ENCODE measurements at places on chromosomes 7 and 10.

- DNase-seq: no peak
These were observed 55.0 kb downstream of the PODXL start for GRCh38 chr7:131501422-131501821.

- no peak for DNase-seq
These were observed 73.7 kb upstream of the CAMK2B start for GRCh38 chr7:44398953-44399574.

DNA sequence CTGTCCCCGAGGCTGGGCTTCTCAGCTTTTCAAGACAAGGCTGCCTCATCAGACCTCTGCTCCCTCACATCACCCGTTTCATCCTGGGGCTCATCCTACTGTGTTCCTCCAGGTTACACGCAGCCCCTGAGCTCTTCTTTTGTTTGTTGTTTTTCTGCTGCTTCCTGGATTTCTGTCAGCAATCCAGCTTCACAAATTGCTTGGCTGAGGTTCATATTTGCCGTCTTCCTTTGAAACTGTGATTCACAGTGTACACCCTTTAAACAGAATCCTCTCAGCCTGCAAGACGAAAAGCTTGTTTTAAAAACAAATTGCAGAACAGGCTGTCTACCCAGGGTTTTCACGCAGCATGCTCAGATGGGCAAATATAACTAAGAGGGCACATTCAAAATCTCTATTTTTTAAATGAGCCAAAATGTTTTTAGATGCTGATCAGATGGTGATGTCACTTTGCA is 39.1 kb upstream of the PARD3 start:
- DNase-seq: no peak

GRCh38 chr10:27794157-27794556 is 48.5 kb upstream of the MKX start:
- peak; percentile 5 for DNase-seq

- DNase-seq: no peak
These were observed 149.1 kb upstream of the ADO start for GRCh38 chr10:62655337-62655994.

- no peak for DNase-seq
These were observed 460.3 kb upstream of the ADARB2 start for GRCh38 chr10:2197663-2198062.

- DNase-seq: no peak
These were observed 417 bp downstream of the RFC2 start for GRCh38 chr7:74253835-74254128.

- no peak for DNase-seq
These were observed 407.5 kb upstream of the AUTS2 start for GRCh38 chr7:69190763-69191162.

- DNase-seq: no peak
These were observed 144.6 kb downstream of the TPK1 start for GRCh38 chr7:144691240-144691639.

- DNase-seq: no peak
These were observed 53.9 kb upstream of the SH2B2 start for GRCh38 chr7:102232611-102233286.

DNA sequence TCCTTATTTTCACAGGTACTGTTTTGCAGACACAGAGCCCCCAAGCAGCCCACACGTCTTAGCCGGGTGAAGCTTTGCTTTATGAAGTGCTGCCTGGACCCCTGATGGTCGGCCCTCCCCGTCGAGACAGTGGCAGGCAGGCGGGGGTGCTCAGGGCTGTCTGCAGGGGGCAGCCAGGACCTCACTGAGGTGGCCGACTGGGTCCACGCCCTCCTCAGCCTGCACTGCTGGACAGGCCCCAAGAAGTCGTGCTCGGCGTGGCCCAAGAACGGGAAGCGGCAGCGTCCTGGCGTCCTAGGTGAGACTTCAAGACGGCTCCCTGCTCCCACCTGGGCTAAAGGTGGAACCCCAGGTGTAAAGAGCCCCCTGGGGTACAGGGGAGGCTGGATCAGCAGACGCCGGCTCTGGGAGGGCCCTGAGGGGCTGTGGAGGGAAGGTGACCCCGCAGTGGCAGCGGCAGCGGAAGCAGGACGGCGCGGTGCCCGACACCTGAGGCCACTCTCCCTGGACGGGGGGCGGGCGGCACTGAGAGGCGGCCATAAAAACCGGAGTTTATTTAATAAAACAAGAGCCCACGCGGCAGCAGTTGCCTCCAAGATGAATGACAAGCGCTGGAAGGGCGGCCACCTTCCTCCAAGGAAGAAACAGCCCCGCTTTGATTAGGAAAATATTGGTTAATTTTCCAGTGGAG is 179.4 kb downstream of the ELFN1 start:
- DNase-seq: peak; percentile 12

DNA sequence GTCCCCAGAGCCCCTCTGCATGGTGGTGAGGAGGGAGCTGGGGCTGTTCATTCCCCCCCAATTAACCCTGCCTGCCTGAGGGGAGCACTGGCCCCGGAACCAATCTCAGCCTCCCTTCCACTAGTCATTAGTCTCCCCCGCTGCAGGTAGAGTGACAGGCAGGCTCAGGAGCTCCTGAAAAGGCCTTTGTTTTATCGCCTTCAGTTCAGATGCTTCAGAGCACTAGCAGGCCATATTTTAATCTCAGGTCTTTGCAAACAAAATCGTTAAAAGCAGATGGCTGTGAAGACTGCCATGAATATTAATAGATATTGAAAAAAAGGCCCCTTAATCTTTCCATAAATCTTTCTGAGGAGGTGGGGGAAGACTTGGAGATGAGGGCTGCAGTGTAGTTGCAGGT is 250.7 kb downstream of the RPS24 start:
- DNase-seq: no peak

GRCh38 chr7:15685358-15686294 is 857 bp downstream of the MEOX2 start:
- peak; percentile 56 for DNase-seq

GRCh38 chr10:73459683-73460314 is 26.4 kb upstream of the MSS51 start:
- no peak for DNase-seq

- DNase-seq: no peak
These were observed 166.4 kb downstream of the PPP1R17 start for GRCh38 chr7:31853380-31853779.

DNA sequence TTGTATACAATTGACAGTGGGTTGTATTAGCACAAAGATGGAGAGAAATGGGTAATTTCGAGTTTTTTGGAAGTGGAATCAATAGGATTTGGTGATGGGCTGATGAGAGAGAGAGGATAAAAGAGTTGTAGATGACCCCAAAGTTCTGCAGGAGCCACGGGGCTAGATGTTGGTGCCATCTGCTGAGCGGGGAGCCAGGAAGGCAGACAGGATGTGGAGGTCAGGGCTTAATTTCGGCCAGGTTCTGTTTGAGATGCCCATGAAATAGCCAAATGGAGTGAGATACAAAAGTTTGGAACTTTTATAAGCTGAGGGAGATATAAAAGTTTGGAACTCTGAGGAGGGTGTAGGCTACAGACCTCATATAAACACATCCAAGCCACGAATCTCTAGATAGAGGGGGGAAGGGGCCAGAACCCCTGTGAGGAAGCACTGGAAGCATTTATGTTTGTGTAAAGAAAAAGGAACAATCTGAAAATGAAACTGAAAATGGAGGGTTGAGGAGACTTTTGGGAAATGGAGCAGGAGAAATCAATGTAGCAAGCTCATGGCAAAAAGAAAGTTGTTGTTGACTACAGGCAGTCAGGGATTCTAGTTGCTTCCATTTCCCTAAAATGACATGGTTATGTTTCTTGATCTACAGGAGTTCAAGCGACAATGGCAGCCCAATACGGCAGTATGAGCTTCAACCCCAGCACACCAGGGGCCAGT is 2.2 kb downstream of the GIMAP4 start:
- DNase-seq: no peak

DNA sequence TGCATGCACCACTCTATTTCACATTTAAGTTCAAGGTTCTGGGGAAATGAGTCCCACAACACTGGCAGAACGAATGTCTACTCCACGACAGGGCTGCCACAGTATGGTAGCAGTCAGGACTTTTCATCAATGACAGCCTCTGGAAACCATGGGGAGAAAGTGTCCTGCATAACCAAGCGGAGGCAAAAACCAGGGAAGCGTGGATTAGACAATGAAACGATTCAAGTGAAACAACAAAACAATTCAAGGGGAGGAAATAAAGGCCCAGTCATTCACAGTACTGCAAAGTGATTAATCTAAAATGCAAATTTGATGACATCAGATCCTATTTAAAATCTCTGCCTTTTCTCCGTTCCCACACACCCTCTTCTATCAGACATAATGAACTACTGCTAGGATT is 168.2 kb downstream of the DPY19L1 start:
- no peak for DNase-seq

DNA sequence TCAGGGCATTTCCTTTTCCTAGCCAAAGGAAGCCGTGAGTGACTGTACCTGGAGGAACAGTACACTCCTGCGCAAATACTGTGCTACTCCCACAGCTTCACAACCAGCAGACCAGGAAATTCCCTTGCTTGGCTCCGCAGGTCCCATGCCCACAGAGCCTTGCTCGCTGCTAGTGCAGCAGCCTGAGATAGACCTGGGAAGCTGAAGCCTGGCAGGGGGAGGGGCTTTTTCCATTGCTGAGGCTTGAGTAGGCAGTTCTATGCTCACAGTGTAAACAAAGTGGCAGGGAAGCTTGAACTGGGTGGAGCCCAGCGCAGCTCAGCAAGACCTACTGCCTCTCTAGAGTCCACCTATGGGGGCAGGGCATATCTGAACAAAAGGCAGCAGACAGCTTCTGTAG is 291.2 kb downstream of the HGF start:
- no peak for DNase-seq

- DNase-seq: no peak
These were observed 15.5 kb upstream of the ANK3 start for GRCh38 chr10:60405172-60405571.

DNA sequence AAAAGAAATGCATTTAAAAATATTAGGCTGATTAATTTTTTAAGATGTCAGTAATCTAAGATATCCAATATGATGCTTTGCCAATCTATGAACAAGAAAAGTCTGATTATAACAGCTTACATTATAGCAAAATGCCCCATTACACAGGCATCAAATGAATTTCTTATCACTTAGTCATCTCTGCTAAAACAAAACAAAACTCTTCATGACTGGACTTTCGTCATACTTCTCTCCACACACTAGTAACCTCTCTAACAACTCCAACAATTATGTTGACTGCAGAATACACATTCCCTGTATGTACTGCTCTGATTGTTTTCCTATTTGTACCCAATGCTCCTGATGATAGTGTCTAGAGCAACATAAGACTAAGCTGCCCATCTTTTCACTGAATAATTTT is 3.8 kb upstream of the MKI67 start:
- DNase-seq: no peak

DNA sequence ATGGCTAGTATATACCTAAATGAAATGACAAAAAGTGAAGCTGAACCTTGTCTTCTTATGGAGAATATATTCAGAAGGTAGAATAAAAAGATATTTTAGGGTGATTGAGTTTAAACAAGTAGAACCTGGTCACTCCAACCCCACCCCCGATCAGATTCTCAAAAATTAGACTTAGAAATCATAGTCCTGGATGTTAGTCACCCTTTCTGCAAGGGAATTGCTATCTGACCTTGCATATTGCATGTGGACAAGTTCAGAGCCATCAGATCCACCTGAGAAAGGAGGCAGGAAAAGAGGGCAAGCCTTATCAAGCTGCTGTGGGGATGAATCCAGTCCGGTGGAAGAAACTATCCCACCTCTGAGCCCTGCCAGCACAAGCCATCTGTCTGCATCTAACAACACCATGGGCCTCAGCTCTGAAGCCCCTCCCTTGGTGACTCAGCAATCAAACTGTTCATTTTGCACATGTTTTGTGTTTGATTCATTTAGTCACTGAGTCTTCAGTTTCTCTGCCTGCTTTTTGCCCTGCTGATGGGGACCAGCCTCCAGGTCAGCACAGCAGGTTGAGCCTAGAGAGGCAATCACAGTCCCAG is 727.3 kb downstream of the AUTS2 start:
- DNase-seq: no peak

DNA sequence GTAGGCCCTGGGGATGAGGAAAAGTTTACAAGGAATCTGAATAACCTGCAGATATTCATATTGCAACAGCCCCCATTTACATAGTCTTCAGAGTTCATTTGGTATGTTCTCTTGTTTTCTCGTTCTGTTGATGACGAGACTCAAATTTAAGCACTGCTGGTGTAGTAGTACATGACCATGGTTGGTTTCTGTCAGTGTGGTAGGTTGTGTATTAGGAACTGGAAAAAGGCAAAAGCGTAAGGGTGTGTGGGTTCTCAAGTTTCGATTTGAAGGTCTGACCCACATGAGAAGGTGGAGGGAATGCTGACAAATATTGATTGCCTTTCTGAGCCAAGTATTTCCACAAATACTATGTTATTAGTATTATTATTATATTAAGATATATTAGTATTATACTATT is 151.7 kb downstream of the AUTS2 start:
- DNase-seq: no peak

- DNase-seq: no peak
These were observed 198.1 kb downstream of the ZNF438 start for GRCh38 chr10:30833628-30833970.

DNA sequence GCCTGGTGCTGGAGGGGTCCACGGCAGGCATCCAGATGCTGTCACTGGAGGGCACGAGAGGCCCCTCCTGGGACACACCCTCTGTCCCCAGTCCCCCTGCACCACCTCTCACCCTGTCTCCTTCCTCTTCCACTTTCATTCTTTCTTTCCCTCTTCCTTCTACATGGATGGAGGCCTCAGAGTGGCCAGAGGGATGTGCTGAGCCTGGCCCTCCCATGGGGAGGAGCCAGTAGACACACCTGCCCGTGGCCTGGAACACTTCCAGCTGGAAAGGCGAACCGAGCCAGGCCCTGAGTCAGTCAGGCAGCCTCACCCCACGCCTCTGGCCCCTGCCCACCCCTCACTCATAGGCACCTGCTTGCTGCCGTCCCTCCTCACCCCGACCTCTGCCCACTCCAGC is 55.9 kb upstream of the MXI1 start:
- peak; percentile 22 for DNase-seq

- no peak for DNase-seq
These were observed 14.8 kb downstream of the TSPAN12 start for GRCh38 chr7:120843109-120843508.

DNA sequence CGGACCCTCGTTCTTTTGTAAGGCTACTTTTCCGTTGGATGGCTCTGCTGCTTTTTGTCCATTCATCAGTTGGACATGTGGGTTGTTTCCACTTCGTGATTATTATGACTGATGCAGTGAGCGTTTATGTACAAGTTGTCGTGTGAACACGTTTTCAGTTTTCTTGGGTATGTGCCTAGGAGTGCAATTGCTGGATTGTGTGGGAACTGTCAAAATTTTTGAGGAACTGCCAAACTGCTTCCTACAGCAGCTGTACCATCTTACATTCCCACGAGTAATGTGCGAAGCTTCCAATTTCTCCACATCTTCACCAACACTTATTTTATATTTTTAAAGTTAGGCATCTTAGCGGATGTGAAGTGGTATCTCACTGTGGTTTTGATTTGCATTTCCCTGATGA is 10.4 kb downstream of the FKBP6 start:
- DNase-seq: no peak
